Left lobe of liver (tissue), 2 donors: ENCODE measurements at places on chromosomes 2 and 18. TPM values are rescaled to one million over a fixed set of nuclear protein-coding genes. Genes with fewer than 3 reads are reported as not detected.
A peak's percentile ranks its signal among the peaks of the same experiment; 100 is the strongest.

DNA sequence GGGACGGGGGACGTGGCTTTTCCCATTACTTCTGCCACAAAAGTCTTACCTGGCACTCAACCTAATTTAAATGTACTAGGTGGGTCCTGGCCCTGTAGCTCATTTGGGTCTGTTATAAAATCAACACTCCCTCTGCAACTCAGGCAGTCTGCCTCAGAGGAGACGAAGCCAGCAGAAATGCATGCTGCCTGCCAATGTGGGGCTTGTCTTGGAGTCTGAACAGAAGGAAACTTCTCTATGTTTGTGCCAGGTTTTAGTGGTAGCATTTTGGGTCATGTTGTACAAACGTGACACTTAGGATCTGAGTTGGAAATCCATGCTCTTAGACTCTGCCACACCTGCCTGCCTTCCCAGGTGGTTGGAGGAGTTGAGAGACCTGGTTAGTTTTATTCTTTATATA lies 292.5 kb upstream of the FAM98A start:
- DNase-seq = no peak

The CNDP1 gene
- total RNA-seq = 66.3 TPM

DNA sequence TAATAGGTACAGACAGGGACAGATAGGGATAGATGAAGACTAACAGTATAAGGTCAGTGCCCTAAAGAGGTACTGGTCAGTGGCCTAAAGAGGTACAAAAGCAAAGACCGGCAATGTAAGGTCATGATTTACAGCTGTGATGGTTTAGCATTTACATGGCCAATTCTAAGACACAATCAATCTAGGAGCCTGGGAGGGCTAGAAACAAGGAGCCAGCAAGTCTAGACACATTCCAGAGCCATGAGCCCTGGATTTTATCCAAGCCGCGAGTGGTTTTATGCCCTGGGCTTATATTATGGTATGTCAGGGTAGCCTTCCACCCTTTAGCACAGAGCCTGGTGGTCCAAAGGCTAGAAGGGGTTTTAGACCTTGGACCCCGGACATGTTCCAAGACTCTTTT lies 124.2 kb downstream of the CBLN2 start:
- no peak for DNase-seq

The GRHL1 gene
- total RNA-seq = 4.7 TPM

GRCh38 chr2:172039011-172039704 lies 39.4 kb downstream of the METAP1D start:
- DNase-seq = no peak

GRCh38 chr2:217166241-217166850 lies 306.5 kb upstream of the TNP1 start:
- no peak for DNase-seq

The UPP2 gene
- total RNA-seq = 0.91 TPM

GRCh38 chr2:54310961-54311360 lies 54.9 kb upstream of the TSPYL6 start:
- DNase-seq = no peak

DNA sequence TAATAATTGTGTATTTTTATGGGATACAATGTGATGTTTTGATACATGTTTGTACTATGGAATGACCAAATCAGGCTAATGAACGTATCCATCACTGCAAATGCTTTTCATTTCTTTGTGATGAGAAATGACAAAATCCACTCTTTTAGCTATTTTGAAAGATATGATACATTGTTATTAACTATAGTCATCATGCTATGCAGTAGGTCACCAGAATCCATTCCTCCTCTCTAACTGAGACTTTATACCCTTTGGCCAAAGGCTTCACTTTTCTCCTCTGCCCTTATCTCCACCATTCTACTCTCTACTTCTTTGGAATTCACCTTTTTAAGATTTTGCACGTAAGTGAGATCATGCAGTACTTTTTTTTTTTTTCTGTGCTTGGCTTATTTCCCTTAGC lies 44.5 kb upstream of the TMEM17 start:
- no peak for DNase-seq

The RGPD4 gene
- not detected for total RNA-seq

GRCh38 chr18:5969989-5970403 lies 74.7 kb upstream of the TMEM200C start:
- DNase-seq = no peak

The MATN3 gene
- total RNA-seq = 0.08 TPM

- DNase-seq = peak; percentile 53
These were observed 207.4 kb downstream of the ARL6IP6 start for GRCh38 chr2:152925547-152926448.

The TUBB8B gene
- total RNA-seq = not detected

The NLRC4 gene
- total RNA-seq = 0.70 TPM

DNA sequence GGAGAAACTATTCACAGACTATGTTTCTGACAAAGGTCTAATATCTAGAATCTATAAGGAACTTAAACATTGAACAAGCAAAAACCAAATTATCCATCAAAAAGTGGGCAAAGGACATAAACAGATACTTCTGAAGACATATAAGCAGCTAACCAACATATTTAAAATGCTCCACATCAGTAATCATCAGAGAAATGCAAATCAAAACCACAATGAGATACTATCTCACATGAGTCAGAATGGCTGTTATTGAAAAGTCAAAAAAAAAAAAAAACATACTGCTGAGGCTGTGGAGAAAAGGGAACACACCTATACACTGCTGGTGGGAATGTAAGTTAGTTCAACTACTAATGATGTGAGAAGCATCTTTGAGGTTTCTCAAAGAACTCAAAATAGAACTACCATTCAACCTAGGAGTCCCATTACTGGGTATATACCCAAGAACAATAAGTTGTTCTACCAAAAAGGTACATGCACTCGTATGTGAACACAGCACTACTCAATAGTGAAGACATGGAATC lies 220.4 kb upstream of the TFPI start:
- no peak for DNase-seq
